Activated CD4-positive, alpha-beta T cell treated with anti-CD3 and anti-CD28 coated beads, Interleukin-2, amount 10 ng/mL, durations not matched to agents 7 days and 5 days (primary cell): ENCODE measurements at places on chromosomes 13 and 19. TPM values are rescaled to one million over a fixed set of nuclear protein-coding genes. Genes with fewer than 3 reads are reported as not detected.

The ALOX5AP gene
- 66.4 TPM for total RNA-seq

- H3K4me3 ChIP-seq: no peak overlapping the region
- no peak for DNase-seq
- H3K4me1 ChIP-seq: no peaks in the 10 kb centered on the region
Measured at GRCh38 chr13:94305463-94305862, 174.0 kb downstream of the DCT start.

GRCh38 chr19:42178791-42179674 is 38.4 kb downstream of the DEDD2 start:
- H3K27me3 ChIP-seq: peaks cover 29% of the 10 kb centered on the region
- no peak for DNase-seq
- no peaks in the 10 kb centered on the region for H3K36me3 ChIP-seq
- peaks cover 28% of the 10 kb centered on the region for H3K4me1 ChIP-seq
- no peak overlapping the region for H3K27ac ChIP-seq
- no peak overlapping the region for H3K4me3 ChIP-seq

DNA sequence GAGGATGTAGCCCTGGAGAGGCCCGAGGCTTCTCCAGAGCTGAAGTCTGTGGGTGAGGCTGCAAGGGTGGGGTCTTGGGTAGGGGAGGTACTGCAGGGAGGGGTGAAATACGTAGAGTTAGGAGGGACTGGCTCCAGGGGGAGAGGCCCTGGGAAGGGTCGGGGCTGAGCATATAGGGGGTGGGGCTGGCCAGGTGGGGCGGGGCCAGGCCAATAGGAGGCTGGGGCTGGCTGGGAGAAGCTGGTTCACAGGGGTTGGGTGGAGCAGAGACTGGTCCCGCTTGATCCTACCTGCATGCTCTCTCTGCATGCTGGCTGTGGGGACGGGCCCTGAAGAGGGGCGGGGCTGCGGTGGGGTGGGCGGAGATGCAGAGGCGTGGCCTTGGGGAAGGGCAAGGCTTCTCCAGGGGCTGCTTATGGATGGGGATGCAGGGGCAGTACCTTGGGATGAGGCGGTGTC is 51.9 kb downstream of the CELF5 start:
- peak overlapping the region; percentile 33 for H3K4me3 ChIP-seq
- peaks cover 8% of the 10 kb centered on the region for H3K27me3 ChIP-seq
- no peak overlapping the region for H3K27ac ChIP-seq
- DNase-seq: peak; percentile 44
